ENCODE measurements at places on chromosomes 7 and 10.
A peak's percentile ranks its signal among the peaks of the same experiment; 100 is the strongest.

- no peak for DNase-seq
These were observed 12.0 kb upstream of the RNF32 start for GRCh38 chr7:156628562-156628961.

- DNase-seq = no peak
These were observed 63.3 kb downstream of the SND1 start for GRCh38 chr7:127715272-127715671.

- no peak for DNase-seq
These were observed 69.1 kb downstream of the FAM185A start for GRCh38 chr7:102817616-102818573.

DNA sequence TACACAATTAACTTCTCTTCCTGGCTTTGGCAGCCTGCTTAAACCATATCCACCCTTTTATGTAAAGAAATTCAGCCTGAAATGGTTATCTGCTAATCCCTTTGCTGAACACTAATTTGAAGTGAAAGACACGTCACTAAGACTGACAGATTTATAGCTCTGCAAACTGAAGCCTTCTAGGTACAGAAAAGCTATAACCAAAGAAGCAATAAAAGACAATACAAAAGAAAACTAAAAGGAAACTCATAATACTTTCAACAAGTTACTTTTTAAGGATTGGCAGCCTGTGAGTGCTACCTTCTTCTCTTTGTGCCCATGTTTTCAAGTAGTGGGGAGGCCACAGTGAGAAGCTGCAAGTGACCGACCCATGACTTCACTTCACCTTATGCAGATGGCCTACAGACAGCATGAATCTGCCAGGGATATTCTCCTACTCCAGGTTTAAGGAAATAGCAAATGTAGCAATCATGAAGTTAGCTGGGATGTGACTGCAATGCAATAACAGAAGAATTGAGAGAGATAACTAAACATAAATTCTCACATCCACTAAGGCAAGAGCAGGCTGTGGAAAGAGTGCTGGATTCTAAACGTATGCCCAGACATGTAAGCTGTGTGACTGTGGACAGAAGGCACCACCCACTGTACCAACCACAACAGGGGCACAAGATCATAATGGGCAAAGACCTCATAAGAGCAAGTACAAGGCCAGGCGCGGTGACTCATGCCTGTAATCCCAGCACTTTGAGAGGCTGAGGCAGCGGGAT lies 10.7 kb upstream of the SPOCK2 start:
- peak; percentile 59 for DNase-seq

GRCh38 chr7:29005829-29006228 lies 47.7 kb upstream of the TRIL start:
- peak; percentile 50 for DNase-seq

GRCh38 chr7:143485500-143485899 lies 7.8 kb downstream of the TAS2R41 start:
- no peak for DNase-seq

- no peak for DNase-seq
These were observed 6.3 kb downstream of the ZNF212 start for GRCh38 chr7:149245744-149246143.

GRCh38 chr7:6165521-6166320 lies 106.7 kb downstream of the CYTH3 start:
- no peak for DNase-seq
